ENCODE measurements at places on chromosomes 5 and 9. TPM values are rescaled to one million over a fixed set of nuclear protein-coding genes. Genes with fewer than 3 reads are reported as not detected.

Gene NTNG2
- total RNA-seq, result 5.0 TPM

- peak; percentile 66 for DNase-seq
Observed at GRCh38 chr9:109907400-109907799, 127.4 kb downstream of the PALM2AKAP2 start.

GRCh38 chr9:22813529-22813928 lies 366.9 kb downstream of the DMRTA1 start:
- no peak for DNase-seq

Gene PCDHAC2
- total RNA-seq, result 1.7 TPM

Gene PTPN3
- total RNA-seq, result 6.8 TPM

- no peak for DNase-seq
Observed at GRCh38 chr5:121174351-121174750, 677.3 kb upstream of the FTMT start.

Gene INSL4
- not detected for total RNA-seq

Gene FNIP1
- total RNA-seq, result 24.2 TPM

Gene NUP214
- 30.8 TPM for total RNA-seq

GRCh38 chr5:7018198-7018597 lies 305.0 kb downstream of the TENT4A start:
- no peak for DNase-seq

DNA sequence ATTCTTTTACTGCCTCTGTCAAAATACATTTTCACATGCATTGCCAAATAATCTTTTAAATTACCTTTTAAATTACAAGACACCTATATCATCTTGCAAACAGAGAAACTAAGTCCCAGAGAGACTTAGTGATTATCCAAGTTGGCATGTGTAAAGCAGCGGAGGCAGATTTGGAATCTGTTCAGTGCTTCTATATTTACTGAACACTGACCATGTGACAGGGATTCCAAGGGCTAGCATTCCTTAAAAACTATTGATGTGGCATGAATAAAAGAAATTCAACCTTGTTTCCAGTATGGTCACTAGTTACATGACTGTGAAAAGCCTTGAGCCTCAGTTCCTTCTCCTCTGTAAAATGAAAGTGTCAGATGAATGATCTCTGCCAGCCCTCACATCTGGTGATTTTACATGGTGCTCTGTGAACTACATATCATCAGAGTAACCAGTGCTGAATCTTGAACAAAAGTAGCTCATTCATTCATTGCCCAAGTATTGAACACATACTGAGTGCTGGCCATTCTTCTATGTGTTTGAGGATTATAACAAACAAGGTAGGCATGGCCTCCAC lies 71.9 kb upstream of the PPP1R2B start:
- no peak for DNase-seq

GRCh38 chr5:145124806-145125205 lies 710.3 kb downstream of the PRELID2 start:
- DNase-seq, result no peak

GRCh38 chr9:121711281-121711680 lies 59.8 kb downstream of the DAB2IP start:
- DNase-seq, result no peak

GRCh38 chr5:176618783-176619182 lies 8.8 kb upstream of the GPRIN1 start:
- DNase-seq, result no peak

- no peak for DNase-seq
Observed at GRCh38 chr5:173973616-173973969, 15.4 kb upstream of the C5orf47 start.

Gene NEUROG1
- not detected for total RNA-seq

- no peak for DNase-seq
Observed at GRCh38 chr5:165559645-165560044, 2054.2 kb downstream of the MAT2B start.

DNA sequence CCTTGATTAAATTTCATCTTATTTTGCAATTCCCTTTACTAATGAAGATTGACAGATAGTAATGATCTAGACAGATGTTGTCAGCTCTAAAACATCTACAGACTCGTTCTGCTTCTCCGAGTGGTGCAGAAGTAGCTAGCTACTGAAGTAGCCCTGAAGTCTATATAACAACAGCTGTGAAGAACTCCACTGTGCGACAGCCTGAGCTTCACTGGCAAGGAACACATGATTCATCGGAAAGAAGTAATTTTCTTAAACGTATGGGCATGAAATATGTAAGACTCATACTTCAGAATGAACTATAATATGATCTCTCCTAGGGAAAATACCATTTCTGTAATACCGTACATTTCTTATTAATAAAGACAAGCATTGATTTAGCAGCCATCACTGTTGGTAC lies 96.2 kb downstream of the TRPM3 start:
- DNase-seq, result no peak

Gene TEX48
- total RNA-seq, result not detected

DNA sequence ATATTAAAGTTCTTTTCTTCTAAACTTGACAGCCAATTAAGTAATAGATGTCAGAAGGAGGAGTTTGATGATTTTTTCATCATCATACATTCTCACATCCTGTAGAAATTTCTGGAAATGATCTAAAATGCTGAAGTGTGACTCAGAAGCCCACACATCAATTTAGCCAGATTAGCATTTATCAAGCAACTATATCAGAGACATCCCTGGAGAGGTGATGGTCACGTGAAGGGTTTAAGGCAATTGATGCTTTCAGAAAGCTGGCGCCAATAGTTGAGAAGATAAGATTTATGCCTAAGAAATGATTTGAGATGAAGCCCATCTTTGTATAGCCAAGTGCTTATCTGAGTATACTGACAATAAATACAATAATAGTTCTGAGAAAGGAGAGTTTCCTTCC lies 162.9 kb upstream of the RORB start:
- DNase-seq, result no peak

DNA sequence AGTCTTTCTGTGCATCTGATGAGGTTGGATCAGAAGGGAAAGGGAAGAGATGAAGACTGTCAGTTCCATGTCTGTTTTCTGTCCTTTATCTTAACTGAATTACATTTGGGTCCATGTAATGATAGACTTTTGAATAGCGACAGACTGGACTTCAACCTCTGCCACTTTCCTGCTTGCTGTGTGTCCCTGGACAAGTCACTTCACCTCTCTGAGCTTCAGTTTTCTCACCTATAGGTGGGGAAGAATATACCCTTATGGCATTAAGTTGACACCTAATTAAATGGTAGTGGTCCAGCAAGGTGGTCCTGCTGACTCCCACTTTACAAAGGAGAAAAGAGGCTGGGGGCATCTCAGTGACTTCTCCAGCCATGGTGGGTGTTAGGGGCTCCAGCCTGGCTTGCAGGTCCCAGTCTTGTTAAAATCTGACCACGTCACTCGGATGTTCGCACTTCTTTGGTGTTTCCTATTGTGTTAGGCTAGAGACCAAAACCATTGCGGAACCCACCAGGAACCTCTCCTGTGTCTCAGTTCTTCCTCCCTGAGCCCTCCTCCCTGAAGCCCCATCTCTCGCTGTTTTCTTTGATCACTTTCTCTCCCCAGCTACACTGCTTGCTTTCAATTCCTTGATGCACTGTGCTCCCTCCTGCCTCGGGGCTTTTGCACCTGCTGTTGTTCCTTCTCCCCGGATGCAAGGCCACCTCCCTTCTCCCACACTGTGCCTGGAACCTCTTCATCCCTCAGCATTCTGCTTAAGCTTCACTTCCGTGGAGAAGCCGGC lies 256.5 kb downstream of the NSG2 start:
- DNase-seq, result no peak

DNA sequence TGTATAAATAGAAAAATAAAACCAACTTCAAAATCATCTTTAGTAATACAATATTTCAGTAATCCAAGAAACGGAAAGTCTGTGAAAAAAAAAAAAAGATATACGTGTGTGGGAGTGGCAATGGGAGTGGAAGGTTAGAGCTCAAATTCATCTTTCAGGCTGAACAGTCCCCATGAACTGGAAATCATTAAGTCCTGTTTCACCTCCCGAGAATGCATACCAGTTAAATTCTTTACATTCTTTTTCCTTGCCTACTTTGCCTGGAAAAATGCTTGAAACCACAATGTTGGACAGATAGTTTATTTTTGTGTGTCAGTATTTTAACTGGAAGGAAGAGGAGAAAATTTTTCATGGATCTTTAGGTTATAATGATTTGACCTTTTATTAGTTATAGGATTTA lies 166.8 kb downstream of the MUSK start:
- DNase-seq, result no peak

GRCh38 chr9:69136779-69137178 lies 37.3 kb upstream of the TJP2 start:
- no peak for DNase-seq

- DNase-seq, result no peak
Observed at GRCh38 chr5:53360811-53361210, 119.6 kb upstream of the FST start.

Gene KIF4B
- 0.05 TPM for total RNA-seq

DNA sequence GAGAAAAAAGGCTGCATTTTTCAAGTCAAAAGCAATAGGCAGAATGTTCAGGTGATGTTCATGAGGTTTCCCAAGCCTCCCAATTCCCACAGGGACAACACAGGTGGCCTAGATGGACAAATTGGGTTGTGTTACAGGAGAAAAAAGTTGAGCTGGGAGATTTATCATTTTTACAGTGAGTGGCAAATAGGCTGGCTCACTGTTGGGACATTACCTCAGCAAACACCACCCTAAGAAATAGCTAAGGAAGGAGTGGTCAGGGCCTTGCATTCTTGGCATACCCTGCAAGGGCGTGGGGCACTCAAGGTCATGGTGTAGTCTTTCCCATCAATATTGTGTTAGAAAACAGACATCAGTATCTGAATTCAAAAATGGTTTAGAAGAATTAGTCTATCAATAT lies 23.3 kb upstream of the CPLANE1 start:
- DNase-seq, result no peak

Gene SLC24A2
- not detected for total RNA-seq

Gene MGAT4B
- total RNA-seq, result 85.9 TPM

DNA sequence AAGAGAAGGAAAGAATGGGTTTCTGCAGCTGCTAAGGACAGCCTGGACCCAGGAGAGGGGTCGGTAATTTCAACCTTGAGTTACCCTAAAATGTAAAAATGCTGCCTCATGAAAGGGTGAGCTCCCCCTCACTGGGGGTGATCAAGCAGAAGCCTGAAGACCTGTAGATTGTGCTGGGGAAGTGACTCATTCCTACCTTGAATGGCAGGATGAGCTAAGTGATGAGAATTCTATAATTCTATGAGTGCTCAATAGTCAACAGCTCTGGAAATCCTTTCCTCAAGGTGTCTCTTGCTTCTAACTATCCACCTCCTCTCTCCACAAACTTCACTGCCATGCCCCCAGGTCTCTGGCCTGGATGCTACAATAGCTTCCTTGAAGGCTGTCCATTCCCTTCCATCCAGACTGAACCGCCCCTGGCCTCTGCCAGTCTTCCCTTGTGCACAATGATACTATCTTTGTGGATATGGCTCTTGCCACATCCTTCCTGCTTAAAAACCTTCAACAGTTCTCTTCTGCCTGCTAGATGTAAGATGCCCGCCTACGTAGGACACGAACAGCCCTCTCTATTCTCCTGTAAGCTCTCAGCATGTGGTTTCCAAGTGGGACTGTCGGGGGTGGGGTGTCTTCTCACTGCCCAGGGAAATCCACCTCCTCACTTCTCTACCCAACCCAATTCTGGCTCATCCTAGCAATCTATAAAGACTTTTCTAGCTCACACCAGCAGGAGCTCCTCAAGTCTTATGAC lies 50.6 kb downstream of the PTPN3 start:
- DNase-seq, result no peak
